ENCODE measurements at places on chromosomes 1 and 21.
A peak's percentile ranks its signal among the peaks of the same experiment; 100 is the strongest.

DNA sequence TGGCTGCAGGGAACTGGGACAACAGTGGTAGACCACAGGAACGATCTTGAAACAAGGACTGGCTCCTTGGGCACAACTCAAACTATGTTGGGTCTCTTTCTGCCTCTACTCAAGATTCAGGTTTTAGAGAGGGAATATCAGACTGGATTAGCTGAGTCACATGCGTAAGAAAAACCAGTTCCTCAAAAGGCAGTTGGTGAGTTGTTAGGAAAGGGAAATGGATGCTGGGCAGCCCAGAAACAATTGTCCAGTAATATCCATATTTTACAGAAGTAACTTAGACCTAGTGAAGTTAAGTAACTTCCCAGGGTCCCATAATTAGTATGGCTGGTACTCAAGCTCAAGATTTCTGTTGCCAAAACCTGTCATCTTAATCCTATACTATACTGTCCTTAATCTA lies 27.0 kb upstream of the TMEM39B start:
- no peak for DNase-seq

GRCh38 chr1:22636353-22636752 lies at the start of gene C1QA:
TSS of gene C1QA (plus strand) at chr1:22636628. CDS start at chr1:22637617, 989 bp downstream.
- DNase-seq = no peak

DNA sequence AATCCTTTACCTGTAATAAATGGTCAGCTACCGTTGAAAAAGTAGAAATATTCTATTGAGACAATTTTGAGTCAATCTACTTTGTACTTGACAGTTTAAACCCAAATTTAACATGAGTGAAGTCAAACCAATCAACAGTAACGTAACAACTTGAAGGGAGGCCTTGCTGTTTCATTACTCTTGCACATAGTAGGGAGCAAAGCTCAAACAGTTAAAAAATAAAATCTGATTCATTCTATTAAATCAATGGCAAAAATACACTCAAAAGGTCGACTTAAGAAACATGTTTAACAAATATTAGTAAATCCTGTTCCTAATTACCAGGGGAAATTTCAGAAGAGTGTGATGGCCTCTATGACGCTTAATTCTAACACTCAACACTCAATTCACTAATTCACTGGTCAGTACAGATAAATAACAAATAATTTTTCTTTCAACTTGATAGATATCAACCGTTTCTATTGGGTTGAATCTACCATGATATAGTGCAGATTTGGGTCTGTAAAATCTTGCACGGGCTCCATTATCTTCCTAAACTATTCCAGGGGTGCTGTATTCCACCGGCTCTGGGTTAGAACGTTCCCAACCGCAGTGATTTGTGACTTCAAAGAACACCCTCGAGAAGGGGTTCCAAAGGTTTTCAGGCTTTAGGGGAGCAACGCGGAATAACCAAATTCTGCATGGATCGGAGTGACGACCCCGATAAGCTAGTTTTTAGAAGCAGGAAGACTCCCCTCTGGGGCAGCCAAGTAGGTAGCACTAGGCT lies 1.4 kb downstream of the TARBP1 start:
- DNase-seq = no peak

DNA sequence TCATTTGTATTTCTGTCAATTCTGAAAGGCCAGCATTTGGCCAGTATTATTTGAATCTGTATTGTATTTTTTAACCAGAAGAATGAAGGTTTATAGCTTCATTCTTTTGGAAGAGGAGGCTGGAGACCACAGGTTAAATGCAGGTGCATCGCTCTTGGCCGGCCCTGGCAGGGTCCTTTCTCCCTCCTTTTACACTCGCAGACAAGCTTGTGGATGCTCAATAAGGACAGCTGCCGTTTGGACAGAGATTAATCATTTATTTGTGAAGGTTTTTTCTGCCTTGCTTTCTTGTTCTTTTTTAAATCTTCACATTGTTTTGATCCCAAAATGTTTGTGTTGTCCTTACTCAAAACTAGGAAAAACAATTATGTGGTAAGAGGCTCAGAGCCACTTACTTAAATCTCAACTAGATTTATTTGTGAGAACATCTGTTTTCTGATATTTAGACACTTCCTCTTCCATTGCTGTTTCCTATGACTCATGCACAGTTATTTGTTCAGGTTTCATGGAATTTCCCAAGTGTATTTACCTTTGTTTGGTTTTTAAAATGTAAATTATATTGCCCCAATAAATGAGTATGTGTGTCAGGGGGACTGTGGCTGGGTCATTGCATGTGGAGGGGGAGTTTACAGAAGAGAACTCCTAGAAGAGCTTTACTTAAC lies 46.7 kb upstream of the LAMC2 start:
- peak; percentile 40 for DNase-seq

GRCh38 chr1:11384170-11384554 lies 94.8 kb upstream of the DISP3 start:
- DNase-seq = peak; percentile 30

DNA sequence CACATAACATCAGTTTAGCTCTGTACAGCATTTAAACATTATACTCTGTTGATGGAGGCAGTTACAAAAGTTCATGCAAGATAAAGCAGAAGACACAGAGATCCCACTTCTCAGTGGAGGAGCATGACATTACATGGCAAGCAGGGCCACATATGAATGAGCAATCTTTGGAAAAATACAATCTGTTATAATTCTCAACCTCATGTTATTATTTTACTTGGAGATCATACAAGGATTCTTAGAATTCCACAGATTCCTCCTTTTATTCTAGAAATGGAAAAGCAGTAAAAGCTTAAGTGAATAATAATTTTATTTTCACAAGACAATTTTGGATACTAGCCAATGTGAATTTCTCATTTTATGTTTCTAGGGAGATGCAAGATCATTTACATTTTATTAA lies 66.6 kb downstream of the IFI44 start:
- DNase-seq = peak; percentile 48

DNA sequence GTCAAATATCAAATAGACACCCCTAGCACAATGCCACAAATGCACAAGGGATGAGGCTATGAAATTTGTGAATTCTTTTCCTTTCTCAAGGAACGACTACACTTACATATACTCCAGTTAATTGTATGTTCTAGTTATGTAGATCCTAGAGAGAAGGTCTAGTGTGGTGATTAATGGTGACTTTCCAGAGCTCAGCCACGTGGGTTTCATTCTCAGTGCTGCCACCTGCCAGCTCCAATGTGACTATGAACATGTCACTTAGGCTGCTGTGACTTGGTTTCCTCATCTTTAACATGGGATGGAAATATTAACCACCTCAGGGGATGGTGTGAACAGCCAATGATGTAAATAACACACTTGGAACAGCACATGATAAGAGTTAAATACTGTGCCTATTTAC lies 138.3 kb downstream of the APP start:
- DNase-seq = no peak

DNA sequence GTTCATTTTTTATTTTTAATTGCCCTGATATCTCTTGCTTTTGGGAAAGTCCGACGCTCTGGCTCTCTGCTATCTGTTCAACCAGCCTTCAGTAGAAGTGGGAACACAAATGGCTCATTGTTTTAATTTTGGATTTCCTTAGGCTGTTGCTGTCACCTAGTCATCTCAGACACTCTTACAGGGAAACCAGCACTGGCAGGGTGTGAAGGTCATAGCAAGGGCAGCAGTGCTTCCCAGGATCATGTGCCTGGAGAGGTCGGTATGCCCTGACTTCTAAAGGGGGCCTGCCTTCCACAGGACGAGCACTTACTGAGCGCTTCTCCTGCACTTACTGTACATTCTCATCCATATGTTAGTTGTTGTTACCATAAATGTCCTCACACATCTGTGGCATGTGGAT lies 224.2 kb downstream of the DISC1 start:
- no peak for DNase-seq

DNA sequence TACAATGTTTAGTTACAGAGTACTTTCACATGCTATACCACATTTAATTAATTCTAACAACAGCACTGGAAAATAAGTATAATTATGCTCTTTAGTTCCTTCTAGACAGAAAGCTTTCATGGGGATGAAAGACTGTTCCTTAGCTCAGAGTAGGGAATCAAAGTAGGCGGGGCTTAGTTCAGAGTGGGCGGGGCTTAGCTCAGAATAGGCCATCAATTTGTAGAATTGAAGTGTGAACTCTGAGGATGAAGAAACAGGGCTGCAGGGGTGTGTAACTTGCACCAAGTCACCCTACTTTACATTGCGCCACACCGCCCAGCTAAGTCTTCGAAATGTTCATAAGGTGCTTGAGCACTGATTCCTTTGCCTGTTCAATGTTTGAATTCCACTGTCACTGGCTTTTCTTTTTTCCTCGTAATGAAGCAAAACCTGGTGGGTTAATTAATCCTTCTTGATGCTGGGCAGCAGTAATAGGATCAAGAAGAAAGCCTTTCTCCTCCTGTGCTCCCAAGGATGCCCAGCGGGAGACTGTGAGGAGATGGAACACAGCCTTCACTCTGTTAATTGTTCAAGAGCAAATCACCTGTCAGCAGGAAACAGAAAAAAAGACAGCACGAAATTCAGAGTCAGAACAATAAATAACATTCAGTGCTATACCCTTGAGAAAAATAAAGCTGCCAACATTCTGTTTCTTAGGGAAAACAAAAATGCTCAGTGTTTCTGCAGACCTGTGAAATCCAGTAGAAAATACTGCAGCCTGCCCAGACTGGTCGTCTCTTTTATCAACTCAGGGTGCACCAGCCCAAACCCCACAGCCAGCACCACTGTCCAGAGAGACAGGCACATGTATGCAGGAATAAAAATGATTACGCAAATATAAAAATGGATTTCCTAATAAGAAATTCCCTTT lies 66.5 kb upstream of the CAMK1G start:
- no peak for DNase-seq

DNA sequence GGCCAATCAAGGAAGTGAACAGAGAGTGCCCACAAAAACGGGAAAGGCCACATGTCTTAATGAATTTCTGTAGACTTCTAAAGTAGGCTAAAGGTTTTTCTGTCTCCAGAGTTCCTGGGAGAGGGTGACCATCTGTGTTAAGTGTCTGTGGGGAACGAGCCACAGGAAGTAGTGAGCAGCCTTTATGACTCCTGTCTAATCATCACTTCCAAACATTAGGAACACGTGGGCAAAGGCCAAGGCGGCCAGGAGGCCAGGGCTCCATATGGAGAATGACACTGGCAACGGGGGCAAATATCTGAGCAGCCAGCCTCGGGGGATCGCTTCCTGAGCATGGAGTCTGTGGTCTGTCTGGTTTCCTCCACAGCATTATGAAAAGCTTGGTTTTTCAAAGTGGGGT lies 7.1 kb downstream of the FAM89A start:
- DNase-seq = no peak

DNA sequence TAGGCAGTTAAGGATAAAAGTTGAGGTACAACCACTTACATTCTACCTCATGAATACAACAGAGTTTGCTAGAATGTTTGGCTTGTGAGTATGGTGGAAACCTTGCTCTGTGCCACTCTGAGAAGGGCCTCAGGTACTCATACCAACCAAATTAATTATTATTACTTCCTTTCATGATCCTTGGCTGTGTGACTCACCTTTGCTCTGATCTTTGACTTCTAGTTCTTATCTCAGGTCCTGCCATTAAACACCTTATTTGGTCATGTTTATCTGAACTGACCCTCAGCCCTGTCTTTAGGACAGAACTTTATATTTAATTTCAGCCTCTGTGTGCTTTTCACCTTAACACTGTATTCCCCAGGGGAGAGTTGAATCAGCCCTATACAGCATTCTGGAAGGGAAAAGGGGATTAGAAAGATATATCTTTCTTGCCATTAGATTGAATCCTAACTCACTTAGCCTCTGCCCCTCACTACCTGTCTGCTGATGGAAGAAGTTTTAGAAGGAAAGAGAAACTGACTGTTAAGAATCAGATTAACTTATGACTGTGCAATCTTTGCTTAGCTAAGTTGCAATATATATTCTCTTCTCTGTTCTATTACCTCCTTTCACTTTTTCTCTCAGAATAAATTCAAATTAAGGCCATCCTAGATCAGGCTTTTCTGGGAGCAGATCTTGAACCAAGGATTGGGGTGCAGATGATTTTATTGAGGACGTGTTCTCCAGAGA lies 260.4 kb upstream of the DPYD start:
- DNase-seq = no peak

- DNase-seq = no peak
These were observed 67.3 kb upstream of the CNTN2 start for GRCh38 chr1:204975568-204976235.

- no peak for DNase-seq
These were observed 24.6 kb upstream of the DDOST start for GRCh38 chr1:20685741-20686140.

DNA sequence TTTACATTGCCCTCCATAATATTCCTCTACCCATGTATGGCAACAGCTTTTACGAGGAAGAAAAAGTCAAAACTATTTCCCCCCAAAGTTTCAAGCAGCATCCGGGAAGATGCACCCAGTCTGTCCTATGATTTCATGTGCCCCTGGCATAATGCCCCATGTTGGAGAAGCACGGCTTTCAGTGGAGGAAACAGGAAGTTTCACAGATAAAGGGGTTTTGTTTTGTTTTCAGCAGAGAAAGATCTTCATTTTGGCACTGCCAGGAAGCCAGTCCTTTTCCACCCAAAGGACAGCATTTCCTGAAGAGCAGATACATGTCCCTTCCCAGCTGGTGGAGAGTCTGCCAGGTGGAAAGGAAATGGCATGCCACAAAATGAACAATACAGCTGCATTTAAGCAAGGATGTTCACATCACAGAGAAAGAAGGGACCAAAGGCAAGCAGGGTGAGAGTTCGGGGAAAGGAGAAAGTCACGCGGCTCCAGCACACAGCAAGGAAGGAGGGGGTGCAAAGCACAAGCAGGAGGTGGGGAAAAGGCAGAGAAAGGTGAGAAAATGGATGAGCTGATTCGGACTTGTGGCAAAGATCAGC lies 95.3 kb upstream of the HIVEP3 start:
- DNase-seq = no peak

DNA sequence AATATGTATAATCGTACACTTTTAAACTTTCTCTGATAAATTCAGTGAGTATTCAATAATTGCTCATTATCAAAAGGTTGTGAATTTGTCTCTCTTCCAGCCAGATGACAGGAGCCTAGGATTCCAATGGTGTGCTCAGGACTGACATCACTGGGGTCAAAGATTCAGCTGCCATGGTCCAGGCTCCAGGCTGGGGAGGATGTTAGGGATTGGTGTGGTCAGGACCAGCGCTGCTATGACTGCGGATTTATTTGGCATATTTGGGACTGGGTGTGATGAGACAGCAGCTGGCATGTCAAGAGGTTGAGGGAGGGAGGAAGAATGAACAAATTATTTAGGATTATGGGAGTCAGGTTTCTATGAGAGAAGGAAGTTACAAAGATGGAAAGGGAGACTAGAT lies 48.2 kb upstream of the ABCA4 start:
- no peak for DNase-seq

GRCh38 chr1:85465099-85465785 lies at the start of gene DDAH1:
TSS of gene DDAH1 (minus strand) at chr1:85465159. CDS start at chr1:85465045, 114 bp downstream.
- peak; percentile 53 for DNase-seq

DNA sequence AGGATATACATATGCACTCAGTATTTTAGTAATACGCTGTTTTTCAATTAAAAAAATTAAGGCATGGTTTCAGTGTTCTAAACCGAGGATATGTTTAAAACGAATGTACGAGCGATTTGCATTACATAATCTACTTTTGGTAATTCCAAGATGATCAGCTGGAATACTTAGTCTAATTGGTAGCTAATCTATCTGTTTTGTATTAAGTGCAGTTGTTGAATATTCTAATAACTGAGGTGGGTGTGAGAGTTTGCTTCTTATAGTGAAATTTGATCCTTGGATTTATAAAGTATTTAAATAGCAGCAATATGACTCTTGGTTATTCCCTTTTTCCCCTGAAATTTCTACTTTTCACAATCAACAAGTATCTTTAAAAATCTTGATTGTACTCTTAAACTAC lies 1.3 kb downstream of the RNF2 start:
- DNase-seq = no peak

GRCh38 chr1:184386312-184387068 lies at the start of gene C1orf21:
TSS of gene C1orf21 (plus strand) at chr1:184387029. CDS start at chr1:184477510, 90,481 bp downstream.
- DNase-seq = peak; percentile 82

- DNase-seq = no peak
These were observed 119.0 kb downstream of the COQ8A start for GRCh38 chr1:227059076-227059475.

Measured in astrocyte (in vitro differentiated cells and primary cell).